ENCODE measurements at places on chromosomes 3 and 15.

DNA sequence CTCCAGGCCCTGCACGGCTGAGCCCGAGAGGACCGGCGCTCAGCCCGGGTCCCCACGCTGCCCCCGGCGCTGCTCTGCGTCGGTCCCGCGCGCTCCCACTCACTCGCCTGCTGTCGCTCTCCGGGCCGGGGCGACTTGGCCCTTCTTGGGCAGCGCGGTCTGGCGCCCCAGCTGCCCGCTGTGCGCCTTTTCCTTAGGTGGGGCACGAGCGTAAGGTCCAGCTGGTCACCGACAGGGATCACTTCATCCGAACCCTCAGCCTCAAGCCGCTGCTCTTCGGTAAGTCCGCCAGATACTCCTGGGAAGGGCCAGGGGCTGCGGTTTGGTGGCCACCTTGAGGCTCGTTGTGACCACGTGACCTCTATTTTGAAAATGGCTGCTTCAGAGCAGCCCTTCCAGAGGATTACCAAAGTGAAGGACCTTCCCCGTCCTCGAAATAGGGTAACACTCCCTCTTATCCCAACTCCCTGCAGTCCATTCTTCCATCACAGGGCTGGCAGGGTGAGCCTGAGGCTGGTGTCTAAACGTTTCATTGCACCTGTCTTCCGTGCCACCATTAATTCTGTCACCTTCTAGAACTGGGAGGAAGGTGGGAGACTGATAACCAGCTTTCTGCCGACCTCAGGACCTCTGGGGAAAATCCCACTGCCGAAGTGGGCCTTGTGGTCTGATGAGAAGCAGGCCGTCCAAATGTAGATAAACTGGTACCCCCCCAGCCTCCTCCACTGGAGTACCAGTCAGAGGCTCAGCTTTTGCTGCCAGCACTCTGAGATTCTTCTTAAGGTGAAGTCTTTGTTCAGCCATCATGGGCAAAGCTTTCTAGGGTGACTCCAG lies 812 bp downstream of the P4HTM start:
- DNase-seq: peak; percentile 23

DNA sequence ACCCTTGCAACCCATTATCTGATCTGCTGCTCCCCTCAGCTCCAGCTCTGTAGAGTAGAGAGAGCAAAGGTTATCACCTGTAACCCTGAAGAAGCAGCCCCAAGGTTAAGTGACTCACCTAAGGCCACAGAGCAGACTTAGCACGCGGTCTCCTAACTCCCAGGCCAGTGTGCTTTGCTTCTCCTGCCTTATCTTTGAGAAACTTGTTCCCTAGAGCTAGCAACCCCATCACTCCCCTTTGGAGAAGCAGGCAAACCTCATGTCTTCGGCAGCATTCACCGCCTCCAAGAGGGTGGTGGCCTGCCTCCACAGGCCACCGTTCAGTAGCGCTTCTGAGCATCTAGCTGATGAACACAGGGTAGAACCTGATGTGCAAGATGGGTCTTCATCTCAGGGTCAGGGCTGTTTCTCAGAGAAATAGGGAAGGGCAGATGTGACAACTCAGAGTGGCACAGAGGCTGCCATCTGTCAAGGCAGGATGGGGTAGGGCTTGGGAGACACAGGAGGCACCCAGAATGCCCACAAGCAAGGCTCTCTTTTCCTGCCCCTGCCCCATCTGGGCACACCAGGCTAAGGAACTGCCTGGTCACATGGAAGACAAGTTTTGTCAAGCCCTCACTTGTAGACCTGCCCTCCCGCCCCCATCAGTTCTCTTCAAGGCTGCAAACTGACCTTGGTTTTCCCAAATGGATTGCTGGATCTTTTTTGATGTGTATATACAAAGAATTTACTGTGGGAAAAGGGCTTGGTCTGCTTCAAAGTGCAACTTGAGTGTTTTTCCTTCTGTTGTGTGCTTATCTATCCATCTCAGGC lies 34.9 kb upstream of the CLK3 start:
- DNase-seq: no peak

- peak; percentile 67 for DNase-seq
Measured at GRCh38 chr15:77659350-77660321, 26.9 kb upstream of the LINGO1 start.

- no peak for DNase-seq
Measured at GRCh38 chr3:66629150-66629981, 128.5 kb upstream of the LRIG1 start.

GRCh38 chr3:31014317-31015040 lies 120.0 kb upstream of the GADL1 start:
- DNase-seq: no peak

GRCh38 chr3:47571391-47572175 lies 7.1 kb downstream of the CSPG5 start:
- DNase-seq: no peak

- DNase-seq: peak; percentile 17
Measured at GRCh38 chr3:197224034-197224444, 74.4 kb downstream of the DLG1 start.

- peak; percentile 5 for DNase-seq
Measured at GRCh38 chr3:16319307-16319706, 54.3 kb downstream of the OXNAD1 start.

GRCh38 chr3:172627057-172627809 lies 83.6 kb downstream of the NCEH1 start:
- DNase-seq: no peak

- DNase-seq: no peak
Measured at GRCh38 chr15:88004399-88004798, 252.1 kb downstream of the NTRK3 start.

- DNase-seq: peak; percentile 41
Measured at GRCh38 chr3:126064627-126065258, 19.2 kb downstream of the SLC41A3 start.

DNA sequence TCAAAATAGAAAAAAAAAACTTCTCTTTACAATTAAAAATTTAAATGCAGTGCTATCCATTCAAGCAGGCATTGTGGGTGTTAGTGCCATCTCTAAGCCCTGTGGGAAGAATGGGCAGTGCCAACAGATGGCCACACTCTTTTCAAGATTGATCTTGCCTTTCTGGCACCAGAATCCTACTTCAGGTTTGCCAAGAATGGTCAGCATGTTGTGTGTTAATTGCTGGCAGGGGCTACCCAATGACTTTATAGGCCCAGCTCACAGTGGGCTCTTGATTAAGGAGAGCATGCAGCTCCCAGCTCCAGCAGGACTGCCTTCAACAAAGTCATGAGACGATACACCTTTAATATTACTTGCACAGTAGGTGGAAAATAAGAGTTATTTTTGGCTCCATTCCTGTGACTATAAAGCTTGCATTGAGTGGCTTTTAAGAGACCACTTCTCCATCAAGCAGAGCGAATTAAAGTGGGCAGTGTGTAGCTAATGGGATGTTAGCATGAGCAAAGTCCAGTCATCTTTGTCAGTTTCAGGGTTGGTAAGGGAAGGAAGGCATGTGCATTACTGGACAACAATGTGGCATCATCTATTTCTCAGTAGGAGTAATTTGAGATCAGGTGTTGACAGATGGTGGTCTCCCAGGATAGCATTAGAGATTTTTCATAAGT lies 476.8 kb downstream of the C3orf38 start:
- DNase-seq: peak; percentile 10

DNA sequence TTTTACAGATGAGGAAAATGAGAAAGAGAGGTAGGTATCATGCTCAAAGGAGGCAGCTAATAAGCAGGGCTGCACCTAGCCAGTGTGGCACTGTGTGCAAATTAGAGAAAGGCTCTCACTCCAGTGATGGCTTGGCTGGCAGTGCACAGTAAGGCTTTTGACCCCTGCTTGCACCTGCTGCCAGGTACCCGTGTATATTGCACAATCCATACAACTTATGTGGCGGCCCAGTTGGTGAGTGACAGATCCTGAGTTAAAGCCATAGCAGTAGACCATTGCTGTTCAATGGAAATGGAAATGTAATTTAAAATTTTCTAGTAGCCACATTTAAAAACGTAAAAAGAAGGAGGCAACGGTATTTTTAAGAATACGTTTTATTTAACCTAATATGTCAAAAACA lies 266.4 kb upstream of the AZI2 start:
- DNase-seq: no peak

GRCh38 chr15:98728082-98728810 lies 79.9 kb downstream of the IGF1R start:
- no peak for DNase-seq

DNA sequence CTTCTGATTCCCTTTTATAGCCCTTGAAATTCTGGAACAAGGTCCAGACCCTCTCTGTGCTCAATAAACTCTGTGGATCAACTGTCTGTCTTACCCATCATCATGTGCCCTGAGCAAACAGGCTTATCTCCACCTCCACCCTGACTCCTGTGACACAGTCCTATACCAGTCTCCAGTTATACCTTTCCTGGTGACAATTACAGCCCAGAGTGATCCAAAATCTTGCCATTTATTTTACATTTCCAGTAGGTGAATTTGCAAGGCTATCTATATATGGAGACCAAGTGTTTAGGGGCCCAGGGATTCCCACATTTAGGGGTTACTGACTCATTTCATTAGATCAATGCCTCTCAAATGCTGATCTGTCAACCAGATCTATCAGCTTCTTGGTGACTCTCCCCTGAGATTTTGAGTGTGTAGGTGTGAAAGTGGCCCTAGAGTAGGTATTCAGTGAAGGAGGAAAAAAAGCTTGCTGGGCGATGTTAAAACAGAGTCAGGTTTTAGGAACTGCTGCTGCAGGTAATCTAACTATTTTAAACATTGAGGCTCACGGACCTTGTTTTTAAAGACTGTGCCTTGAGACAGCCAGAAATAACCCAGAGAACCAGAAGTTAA lies 229.6 kb upstream of the WNT5A start:
- DNase-seq: no peak

Measured in SHP77 (cell line).